ENCODE measurements at places on chromosomes 1 and 21. TPM values are rescaled to one million over a fixed set of nuclear protein-coding genes. Genes with fewer than 3 reads are reported as not detected.

Gene TRIM58
- 0.06 TPM for polyA plus RNA-seq

Gene RNASEL
- polyA plus RNA-seq, result 1.3 TPM

GRCh38 chr1:157894613-157895165 lies 53.1 kb upstream of the CD5L start:
- no peak for DNase-seq
- H3K27me3 ChIP-seq, result no peaks in the 10 kb centered on the region
- no peaks in the 10 kb centered on the region for H3K36me3 ChIP-seq
- no peaks in the 10 kb centered on the region for H3K4me1 ChIP-seq

Gene SPSB1
- polyA plus RNA-seq, result 22.6 TPM

DNA sequence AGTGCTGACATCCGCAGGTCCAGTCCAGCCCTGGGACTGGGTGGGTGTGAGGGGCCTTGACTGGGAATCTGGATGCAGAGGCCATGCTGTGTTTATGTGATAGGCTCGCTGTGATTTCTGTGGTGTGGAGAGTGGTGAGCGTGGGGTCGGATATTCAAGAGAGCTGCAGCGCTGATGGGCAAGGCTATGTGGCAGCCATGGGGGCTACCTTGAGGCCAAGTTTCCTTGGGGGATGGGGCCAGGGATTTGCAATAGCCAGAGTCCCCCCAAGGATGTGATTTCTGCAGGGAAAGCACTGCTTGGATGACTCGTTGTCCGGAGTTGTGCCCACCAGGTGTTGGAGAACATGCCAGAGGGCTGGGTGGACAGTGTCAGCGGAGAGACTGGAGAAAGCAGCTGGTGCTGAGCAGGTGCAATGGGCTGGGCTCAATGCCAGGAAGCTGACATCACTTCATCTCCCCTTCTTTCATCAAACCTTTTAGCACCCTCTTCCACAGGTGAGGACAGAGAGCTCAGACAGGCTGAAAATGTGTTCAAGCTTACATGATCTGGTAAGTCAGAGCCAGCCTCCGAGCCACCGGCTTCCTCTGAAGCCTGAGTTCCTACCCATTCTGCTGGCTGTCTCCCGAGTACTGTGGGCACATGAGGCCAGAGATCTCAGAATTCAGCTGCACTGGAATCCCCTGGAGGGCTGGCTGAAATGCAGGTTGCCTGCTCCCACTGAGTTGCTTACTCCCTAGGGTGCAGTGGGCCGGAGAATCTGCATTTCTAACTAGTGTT lies 132.9 kb downstream of the RHOU start:
- H3K4me1 ChIP-seq, result peaks cover 14% of the 10 kb centered on the region
- no peak for DNase-seq
- H3K27me3 ChIP-seq, result no peaks in the 10 kb centered on the region
- no peaks in the 10 kb centered on the region for H3K36me3 ChIP-seq
- no peak overlapping the region for H3K4me3 ChIP-seq
- H3K27ac ChIP-seq, result no peak overlapping the region

Gene RNU1-4
- polyA plus RNA-seq, result 16.7 TPM

Gene TIE1
- 3.6 TPM for polyA plus RNA-seq

- no peaks in the 10 kb centered on the region for H3K27me3 ChIP-seq
- no peak for DNase-seq
- no peaks in the 10 kb centered on the region for H3K4me1 ChIP-seq
These were observed 9.9 kb downstream of the PRKCZ start for GRCh38 chr1:2060072-2060471.

Gene B4GALT3
- 14.0 TPM for polyA plus RNA-seq

Gene SYTL1
- 0.73 TPM for polyA plus RNA-seq

Gene CCDC185
- not detected for polyA plus RNA-seq

Gene TEX38
- not detected for polyA plus RNA-seq

- no peaks in the 10 kb centered on the region for H3K27me3 ChIP-seq
- no peak overlapping the region for H3K4me3 ChIP-seq
- DNase-seq, result no peak
- no peaks in the 10 kb centered on the region for H3K36me3 ChIP-seq
These were observed 13.1 kb downstream of the ZP4 start for GRCh38 chr1:237877631-237878030.

DNA sequence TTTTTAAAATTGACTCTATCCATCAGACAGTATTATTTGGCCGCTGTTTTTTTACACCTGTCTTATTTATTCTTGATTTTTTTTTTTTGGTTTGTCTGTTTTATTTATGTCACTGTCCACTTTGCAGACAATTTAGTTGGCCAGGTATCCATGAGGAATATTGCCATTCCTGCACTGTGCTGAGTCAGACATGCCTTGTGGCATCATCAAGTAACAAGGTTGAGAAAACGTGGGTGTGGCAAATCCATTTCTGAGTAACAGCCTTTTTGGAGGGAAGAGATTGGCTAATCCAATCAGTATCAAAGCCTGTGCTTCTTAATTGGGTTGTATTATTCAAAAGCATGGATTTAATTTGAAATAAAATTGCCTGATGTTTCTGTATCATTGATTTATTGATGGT lies 463.1 kb downstream of the USP25 start:
- H3K4me1 ChIP-seq, result peaks cover 12% of the 10 kb centered on the region
- H3K27me3 ChIP-seq, result no peaks in the 10 kb centered on the region
- H3K4me3 ChIP-seq, result no peak overlapping the region
- DNase-seq, result no peak
- H3K36me3 ChIP-seq, result no peaks in the 10 kb centered on the region

DNA sequence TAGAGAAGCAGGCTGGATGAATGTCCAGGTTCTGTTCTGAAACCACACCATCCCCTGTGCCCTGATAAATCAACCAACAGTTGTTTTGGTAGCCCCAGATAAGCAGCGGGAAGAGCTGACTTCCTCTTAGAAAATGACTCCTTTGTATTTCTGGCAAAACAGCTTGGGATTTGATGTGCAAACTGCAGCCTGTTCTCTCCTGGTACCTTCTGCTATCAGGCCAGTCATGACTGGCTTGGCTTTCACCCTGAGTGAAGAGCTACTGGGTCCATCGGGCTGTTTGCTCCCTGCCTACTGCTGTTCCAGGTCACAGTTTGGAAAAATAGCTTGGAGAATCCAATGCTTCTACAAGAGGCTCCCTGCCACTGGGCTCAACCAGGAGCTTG lies 116.8 kb downstream of the DTL start:
- H3K27ac ChIP-seq, result no peak overlapping the region
- H3K4me1 ChIP-seq, result peaks cover 7% of the 10 kb centered on the region
- H3K4me3 ChIP-seq, result no peak overlapping the region
- no peaks in the 10 kb centered on the region for H3K36me3 ChIP-seq
- H3K27me3 ChIP-seq, result no peaks in the 10 kb centered on the region
- DNase-seq, result no peak

DNA sequence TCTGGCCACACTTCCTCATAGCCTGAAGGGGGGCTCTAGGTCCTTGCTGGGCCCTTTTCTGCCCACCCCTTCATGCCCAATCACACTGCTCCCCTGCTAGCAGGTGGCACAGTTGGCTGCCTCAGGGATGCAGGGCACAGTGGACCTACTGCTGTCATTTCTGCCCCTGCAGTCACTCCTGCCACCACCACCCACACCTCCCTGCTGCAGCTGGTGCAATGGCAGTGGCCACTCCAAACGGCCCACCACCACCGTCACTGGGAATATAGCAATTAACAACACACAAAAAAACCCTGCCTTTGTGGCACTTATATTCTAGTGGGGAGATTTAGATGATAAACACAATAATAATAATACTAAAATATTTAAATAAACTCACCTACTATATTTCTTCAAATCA lies 162.4 kb upstream of the DUSP10 start:
- H3K4me3 ChIP-seq, result no peak overlapping the region
- H3K36me3 ChIP-seq, result no peaks in the 10 kb centered on the region
- no peaks in the 10 kb centered on the region for H3K27me3 ChIP-seq
- DNase-seq, result no peak
- no peaks in the 10 kb centered on the region for H3K4me1 ChIP-seq

DNA sequence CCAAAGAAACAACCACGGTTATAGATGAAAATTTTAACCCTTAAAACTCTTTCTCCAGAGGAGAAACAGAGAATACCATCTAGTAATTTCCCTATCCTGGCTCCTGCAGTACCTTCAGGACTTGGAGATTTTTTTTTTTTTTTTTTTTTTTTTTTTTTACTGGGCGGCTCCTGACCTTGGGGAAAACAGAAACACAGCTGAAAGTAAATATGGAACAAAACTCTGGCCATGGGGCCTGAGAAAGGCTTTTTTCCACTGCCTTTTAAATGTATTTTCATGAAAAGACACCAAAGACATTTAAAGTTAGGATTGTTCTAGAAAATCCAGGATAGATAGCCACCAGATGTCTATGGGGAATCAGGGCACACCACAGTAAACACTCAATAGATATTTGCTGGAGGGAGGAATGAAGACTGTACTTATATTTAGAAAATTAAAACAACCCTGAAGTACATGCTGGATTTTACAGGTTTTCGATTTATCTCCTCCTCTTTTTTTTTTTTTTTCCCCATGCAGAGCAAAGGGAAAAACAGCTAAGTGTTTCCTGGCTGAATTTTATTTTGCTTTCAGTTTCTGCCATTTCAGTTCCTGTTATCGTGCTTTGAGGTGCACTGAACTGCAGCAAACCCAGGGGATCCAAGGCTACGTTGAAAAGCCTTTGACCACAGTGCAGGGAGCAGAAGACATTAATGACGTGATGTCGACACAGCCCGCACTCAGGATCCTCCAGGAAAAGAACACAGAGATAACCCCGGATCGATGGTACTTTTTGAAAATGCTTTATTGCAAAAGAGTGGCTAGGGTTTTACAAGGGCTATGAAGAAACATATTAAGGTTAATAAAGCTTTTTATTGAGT lies 35.7 kb upstream of the CNN3 start:
- peak; percentile 50 for DNase-seq
- H3K27ac ChIP-seq, result peak overlapping the region; percentile 92

Gene TMEM240
- not detected for polyA plus RNA-seq

Gene KDM1A
- polyA plus RNA-seq, result 7.4 TPM

GRCh38 chr1:12634156-12634555 lies 9.7 kb upstream of the AADACL4 start:
- no peaks in the 10 kb centered on the region for H3K27me3 ChIP-seq
- no peak overlapping the region for H3K4me3 ChIP-seq
- peaks cover 3% of the 10 kb centered on the region for H3K4me1 ChIP-seq

- DNase-seq, result no peak
- H3K36me3 ChIP-seq, result no peaks in the 10 kb centered on the region
- H3K27me3 ChIP-seq, result no peaks in the 10 kb centered on the region
- H3K27ac ChIP-seq, result no peak overlapping the region
These were observed 43.2 kb downstream of the C1orf198 start for GRCh38 chr1:230824919-230825721.

Gene GSTM2
- 8.4 TPM for polyA plus RNA-seq

Gene CD1C
- polyA plus RNA-seq, result 0.24 TPM

DNA sequence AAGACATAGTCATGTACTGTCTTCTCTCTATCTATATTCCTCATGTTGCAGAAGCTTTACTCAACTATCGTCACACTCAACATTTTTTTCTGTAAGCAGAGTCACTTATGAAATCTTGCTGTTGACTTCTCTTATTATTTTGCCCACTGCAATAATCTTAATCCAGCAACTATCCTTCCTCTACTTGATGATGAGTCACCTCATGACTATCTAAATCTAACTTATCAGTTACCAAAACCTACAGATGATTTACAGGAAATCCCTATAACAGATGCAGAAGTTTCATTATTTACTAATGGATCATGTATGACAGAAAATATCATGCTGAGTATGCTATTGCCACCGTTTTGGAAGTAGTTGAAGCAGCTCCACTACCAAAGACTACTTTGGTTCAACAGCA lies 378.9 kb downstream of the DUSP10 start:
- no peak overlapping the region for H3K27ac ChIP-seq
- H3K27me3 ChIP-seq, result no peaks in the 10 kb centered on the region
- no peak for DNase-seq
- no peaks in the 10 kb centered on the region for H3K36me3 ChIP-seq
- H3K4me3 ChIP-seq, result no peak overlapping the region
- no peaks in the 10 kb centered on the region for H3K4me1 ChIP-seq

DNA sequence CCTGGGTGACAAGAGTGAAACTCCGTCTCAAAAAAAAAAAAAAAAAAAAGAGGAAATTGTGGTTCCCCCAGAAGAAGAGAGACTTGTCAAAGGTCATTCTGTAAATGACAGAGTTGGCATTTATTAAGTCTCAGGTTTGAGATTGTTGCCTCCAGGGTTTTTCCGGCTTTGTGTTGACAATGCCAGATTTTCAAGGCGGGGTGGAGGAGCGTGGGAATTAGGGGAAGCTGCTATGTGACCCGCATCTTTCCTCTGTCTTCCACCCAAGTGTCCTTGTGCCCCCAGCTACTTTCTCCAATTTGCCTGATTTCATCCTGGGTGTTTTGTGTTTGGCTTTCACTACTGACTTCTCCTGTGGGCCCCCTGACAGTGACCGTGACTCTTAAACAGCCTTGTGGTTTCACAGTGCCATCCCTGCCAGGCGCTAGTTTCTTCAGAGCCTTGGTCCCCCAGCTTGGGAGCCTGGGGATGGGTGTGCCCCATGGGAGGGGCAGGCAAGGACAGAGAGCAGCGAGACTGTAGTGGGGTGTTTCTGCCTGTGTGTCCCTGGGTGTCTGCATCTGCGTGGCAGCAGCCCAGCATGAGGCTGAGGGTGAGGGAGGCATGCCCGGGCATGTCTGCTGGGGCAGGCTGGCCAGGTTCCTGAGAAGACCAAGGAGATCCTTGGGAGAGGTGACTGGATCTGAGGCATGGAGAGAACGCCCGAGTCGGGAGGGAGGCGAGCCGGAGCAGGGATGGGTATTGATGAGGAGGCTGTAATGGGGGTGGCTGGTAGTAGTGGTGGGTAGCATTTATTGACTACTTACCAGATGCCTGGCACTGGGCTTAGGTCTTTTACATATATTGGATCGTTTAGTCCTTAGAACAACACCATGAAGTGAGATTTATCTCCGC lies 46.3 kb downstream of the IER5 start:
- H3K4me1 ChIP-seq, result no peaks in the 10 kb centered on the region
- no peaks in the 10 kb centered on the region for H3K36me3 ChIP-seq

DNA sequence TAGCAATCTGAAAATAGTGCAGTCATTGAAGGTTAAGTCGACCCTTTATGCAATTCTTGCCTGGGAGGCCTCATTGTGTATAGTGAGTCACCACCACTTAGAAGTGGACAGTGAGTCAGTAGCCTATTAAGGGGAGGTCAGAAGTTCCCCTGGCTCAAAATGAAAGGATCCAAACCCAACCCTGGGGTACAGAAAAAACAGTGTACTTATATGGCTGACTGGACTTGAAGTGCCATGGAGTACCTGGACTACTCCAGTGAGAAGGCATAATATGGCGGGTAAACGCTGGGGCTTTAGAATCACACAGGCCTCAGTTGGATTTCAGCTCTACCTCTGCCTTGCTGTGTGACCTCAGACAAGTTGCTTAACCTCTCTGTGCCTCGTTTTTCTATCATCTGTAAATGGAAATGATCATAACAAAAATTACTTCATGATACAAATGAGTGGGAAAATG lies 2.2 kb upstream of the BCL9 start:
- H3K4me1 ChIP-seq, result peaks cover 11% of the 10 kb centered on the region
- no peak overlapping the region for H3K4me3 ChIP-seq
- no peaks in the 10 kb centered on the region for H3K27me3 ChIP-seq
- no peak overlapping the region for H3K27ac ChIP-seq
- no peaks in the 10 kb centered on the region for H3K36me3 ChIP-seq

Gene HSD3B2
- 0.18 TPM for polyA plus RNA-seq

GRCh38 chr1:212292250-212293105 lies 7.3 kb downstream of the PPP2R5A start:
- no peaks in the 10 kb centered on the region for H3K27me3 ChIP-seq
- no peak for DNase-seq
- H3K4me3 ChIP-seq, result no peak overlapping the region
- H3K36me3 ChIP-seq, result no peaks in the 10 kb centered on the region
